ENCODE measurements at places on chromosomes 6 and 20. TPM values are rescaled to one million over a fixed set of nuclear protein-coding genes. Genes with fewer than 3 reads are reported as not detected.

DNA sequence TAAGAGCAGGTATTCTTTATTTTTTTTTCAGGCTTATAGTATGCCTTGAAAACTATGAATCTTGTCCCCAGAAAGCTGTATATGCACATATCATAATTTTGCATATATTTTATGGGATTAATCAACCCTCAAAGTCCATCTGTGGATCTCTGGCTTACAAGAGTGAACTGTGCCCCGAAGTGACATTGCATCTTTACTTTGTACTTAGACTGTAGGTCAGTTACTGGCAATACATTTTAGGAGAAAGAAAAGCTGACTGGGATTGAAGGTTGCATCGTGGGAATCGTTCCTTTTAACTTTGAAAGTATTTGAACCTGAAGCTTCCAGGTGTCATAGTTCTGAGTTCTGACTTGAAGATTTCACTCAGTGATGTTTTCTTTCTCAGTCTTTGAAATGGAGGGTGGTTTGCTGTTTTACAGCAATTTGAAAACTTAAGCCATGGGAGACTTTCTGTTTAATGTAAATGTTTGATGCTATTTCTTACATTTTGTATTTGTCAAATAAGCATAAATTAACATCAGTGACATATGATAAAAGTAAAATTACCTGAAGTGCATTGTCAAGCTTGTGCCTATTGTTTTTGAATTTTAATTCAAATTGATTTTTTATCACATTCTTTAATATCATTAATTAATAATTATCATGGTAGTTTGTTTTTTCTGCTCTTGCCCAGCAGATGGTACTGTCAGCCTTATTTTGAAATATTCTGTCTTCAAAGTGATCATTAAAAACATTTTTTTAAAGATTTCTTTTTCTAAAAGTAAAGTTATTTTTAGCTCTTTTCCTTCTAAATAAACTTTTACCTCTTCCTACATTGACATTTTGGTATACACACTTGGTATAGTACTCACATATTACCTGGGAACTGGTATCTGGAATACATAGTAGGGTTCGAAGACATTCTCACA lies 29.0 kb downstream of the L3MBTL3 start:
- DNase-seq: no peak
- H3K27ac ChIP-seq: no peak overlapping the region
- no peak overlapping the region for H3K4me3 ChIP-seq
- H3K27me3 ChIP-seq: no peaks in the 10 kb centered on the region

DNA sequence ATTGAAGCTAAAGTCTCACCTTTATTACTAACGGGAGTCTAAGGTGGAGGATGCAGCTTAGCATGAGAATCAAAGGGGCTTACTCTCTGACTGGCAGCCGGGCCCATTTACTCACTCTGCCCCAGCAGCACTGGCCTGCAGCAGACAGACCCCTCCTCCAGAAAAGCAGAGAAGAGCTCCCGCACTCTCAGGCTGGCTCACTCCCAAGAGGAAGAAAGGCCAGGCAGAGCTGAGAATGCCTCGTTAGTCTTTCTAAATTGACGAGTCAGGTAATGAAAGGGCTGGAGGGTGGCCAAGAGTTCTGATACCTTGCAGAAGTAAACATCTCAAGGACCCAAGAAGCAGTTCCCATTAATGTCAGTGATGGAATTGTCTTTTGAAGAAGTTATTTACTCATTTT lies 44.5 kb upstream of the IL20RA start:
- no peak overlapping the region for H3K27ac ChIP-seq
- no peaks in the 10 kb centered on the region for H3K27me3 ChIP-seq
- H3K36me3 ChIP-seq: no peaks in the 10 kb centered on the region
- no peak for DNase-seq
- no peak overlapping the region for H3K4me3 ChIP-seq
- no peaks in the 10 kb centered on the region for H3K4me1 ChIP-seq

DNA sequence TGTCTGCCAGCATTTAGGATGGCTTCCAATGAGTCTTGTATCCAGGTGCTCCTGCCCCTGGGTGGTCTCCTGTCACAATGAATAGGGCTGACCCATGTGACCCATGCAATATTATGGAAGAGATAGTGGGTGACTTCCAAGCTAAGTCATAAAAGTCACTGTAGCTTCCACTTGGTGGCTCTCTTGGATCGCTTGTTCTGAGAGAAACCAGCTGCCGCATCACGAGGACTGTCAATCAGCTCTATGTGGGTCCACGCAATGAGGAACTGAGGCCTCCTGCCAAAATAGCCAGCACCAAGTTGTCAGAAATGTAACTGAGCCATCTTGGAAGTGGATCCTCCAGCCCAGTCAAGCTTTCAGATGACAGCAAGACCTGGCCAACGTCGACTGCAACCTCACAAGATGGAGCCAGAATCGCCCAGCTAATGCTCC lies 14.9 kb upstream of the MATN4 start:
- no peak overlapping the region for H3K27ac ChIP-seq
- no peaks in the 10 kb centered on the region for H3K4me1 ChIP-seq
- no peak for DNase-seq
- H3K36me3 ChIP-seq: peaks cover 23% of the 10 kb centered on the region

- DNase-seq: no peak
- H3K27me3 ChIP-seq: no peaks in the 10 kb centered on the region
- H3K36me3 ChIP-seq: no peaks in the 10 kb centered on the region
- H3K4me1 ChIP-seq: no peaks in the 10 kb centered on the region
- no peak overlapping the region for H3K4me3 ChIP-seq
Measured at GRCh38 chr6:43883847-43884651, 114.0 kb downstream of the VEGFA start.

DNA sequence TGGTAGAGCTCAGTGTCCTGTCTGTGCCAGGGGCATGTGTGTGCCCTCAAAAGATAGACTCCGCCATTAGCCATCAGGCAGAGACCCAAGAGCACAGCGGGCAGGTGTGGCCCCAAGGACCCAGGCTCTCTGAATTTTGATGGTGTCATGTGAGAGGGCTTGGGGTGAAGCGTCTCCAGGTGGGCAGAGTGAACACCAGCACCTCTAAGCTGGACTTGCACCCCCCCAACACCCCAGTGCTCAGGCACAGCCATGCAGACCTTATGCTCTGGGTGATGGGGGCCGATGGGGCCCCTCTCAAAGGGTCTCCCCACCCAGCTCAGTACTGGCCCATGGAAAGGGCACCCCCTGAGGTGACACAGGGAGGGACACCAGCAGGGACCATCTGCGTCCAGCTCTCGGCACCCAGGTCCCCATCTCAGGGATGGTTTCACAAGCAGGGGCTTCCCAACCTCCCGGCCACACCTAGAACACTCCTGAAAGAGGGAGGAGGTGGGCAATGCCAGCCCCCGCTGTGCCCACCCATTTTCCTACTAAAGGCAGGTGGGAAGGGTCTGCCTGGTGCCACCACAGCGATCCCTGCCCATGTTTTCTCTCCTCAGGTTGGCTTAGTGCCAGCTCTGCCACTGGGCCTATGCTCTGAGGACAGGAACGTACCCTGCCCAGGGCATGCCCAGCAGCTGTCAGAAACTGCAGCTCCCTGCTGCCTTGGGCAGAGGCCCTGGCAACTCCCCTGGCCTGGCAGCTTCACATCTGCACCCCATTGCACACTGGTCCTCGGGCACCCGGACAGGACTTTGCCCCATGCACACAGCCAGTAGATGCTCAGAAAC lies 3.5 kb downstream of the CST7 start:
- H3K36me3 ChIP-seq: peaks cover 5% of the 10 kb centered on the region
- H3K27me3 ChIP-seq: no peaks in the 10 kb centered on the region
- no peaks in the 10 kb centered on the region for H3K4me1 ChIP-seq

- H3K4me1 ChIP-seq: peaks cover 29% of the 10 kb centered on the region
- H3K27ac ChIP-seq: no peak overlapping the region
- no peak overlapping the region for H3K4me3 ChIP-seq
- DNase-seq: no peak
- no peaks in the 10 kb centered on the region for H3K27me3 ChIP-seq
Measured at GRCh38 chr6:43665376-43665775, 20.5 kb downstream of the RSPH9 start.

DNA sequence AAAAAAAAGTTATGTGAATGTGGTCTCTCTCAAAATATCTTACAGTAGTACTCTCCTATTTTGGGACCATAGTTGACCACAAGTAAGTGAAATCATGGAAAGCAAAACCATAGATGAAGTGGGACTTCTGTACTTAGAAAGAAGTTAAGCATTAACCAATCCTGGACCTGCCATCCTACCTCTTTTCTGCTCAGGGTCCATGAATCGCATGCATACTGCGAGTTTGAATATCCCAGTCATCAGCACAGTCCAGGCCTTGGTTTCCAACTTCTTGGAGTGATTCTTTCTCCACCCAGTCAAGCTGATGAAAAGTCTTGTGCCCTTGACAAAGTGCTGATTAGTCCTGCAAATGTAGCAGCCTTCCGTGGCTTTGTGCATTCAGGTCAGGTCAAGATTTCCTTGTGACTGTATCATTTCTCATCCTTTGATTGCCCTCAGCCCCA lies 46.0 kb downstream of the RNF217 start:
- no peak for DNase-seq
- H3K36me3 ChIP-seq: no peaks in the 10 kb centered on the region
- no peak overlapping the region for H3K27ac ChIP-seq
- H3K4me1 ChIP-seq: peaks cover 8% of the 10 kb centered on the region
- H3K4me3 ChIP-seq: no peak overlapping the region
- H3K27me3 ChIP-seq: no peaks in the 10 kb centered on the region

GRCh38 chr6:43718387-43719105 lies 31.0 kb upstream of the MRPS18A start:
- H3K4me3 ChIP-seq: no peak overlapping the region
- DNase-seq: no peak
- H3K4me1 ChIP-seq: peaks cover 7% of the 10 kb centered on the region

GRCh38 chr6:143223895-143224294 lies 163.2 kb downstream of the AIG1 start:
- no peaks in the 10 kb centered on the region for H3K36me3 ChIP-seq
- H3K4me1 ChIP-seq: peaks cover 5% of the 10 kb centered on the region
- no peaks in the 10 kb centered on the region for H3K27me3 ChIP-seq
- no peak overlapping the region for H3K4me3 ChIP-seq
- no peak for DNase-seq

GRCh38 chr20:22861990-22862389 lies 173.1 kb upstream of the SSTR4 start:
- no peak overlapping the region for H3K27ac ChIP-seq
- no peaks in the 10 kb centered on the region for H3K27me3 ChIP-seq
- H3K4me1 ChIP-seq: no peaks in the 10 kb centered on the region
- H3K36me3 ChIP-seq: no peaks in the 10 kb centered on the region
- H3K4me3 ChIP-seq: no peak overlapping the region
- no peak for DNase-seq

DNA sequence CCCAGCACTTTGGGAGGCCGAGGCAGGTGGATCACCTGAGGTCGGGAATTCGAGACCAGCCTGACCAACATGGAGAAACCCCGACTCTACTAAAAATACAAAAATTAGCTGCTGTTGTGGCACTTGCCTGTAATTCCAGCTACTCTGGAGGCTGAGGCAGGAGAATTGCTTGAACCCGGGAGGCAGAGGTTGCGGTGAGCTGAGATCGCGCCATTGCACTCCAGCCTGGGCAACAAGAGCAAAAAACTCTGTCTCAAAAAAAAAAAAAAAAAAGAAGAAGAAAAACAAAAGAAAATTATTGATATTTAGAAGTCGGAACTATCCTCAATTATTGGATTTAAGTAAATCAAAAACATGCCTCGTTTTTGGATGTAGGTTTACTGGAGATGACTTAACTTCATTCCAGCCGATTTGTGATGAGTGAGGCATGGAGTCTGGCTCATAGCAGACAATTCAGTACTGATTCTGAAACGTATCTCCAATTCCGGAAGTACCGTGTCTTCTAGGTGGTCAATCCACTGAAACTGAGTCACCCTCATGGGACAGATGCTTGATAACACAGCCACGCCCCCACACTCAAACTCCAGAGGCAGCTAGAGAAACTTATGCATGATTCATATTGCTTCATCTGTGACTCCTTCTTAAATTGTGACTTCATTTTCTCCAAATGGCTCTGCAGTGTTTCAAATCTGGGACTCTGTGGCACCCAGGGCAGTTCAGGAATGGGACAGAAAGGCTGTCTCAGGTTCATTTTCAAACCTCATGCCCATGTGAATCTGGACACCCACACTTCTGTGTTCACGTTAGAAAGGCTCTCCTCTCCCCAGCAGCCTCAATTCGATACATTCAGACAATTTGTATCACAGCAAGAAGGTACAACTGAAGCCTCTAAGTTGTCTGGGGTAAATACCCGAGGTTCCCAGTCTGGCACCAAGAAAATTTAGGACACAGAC lies 110.4 kb upstream of the ARMC2 start:
- peaks cover 12% of the 10 kb centered on the region for H3K4me1 ChIP-seq
- H3K4me3 ChIP-seq: no peak overlapping the region
- no peaks in the 10 kb centered on the region for H3K36me3 ChIP-seq
- peak overlapping the region; percentile 79 for H3K27ac ChIP-seq
- peak; percentile 52 for DNase-seq
- no peaks in the 10 kb centered on the region for H3K27me3 ChIP-seq

DNA sequence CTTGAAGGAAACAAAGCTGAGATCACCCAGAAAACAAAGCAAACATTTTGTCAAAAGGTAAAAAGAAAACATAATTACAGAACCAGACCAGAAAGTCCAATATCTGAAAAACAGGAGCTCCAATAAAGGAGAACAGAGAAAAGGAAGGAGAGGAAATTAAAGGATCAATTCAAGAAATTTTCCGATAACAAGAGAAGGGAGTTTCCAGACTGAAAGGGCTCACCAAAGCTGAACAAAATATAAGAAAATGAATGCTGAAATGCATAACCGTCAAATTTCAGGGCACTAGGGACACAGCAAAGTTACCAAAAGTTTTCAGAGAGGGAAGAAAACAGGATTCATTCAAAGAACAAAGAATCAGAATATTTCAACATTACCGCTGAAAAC lies 23.9 kb downstream of the ILRUN start:
- peak overlapping the region; percentile 34 for H3K27ac ChIP-seq
- H3K4me1 ChIP-seq: peaks cover 18% of the 10 kb centered on the region
- H3K4me3 ChIP-seq: no peak overlapping the region
- no peaks in the 10 kb centered on the region for H3K36me3 ChIP-seq
- no peaks in the 10 kb centered on the region for H3K27me3 ChIP-seq

GRCh38 chr6:162301128-162301527 lies 426.4 kb downstream of the PRKN start:
- no peaks in the 10 kb centered on the region for H3K36me3 ChIP-seq
- no peaks in the 10 kb centered on the region for H3K4me1 ChIP-seq
- no peak overlapping the region for H3K27ac ChIP-seq
- H3K4me3 ChIP-seq: no peak overlapping the region
- H3K27me3 ChIP-seq: no peaks in the 10 kb centered on the region
- no peak for DNase-seq

DNA sequence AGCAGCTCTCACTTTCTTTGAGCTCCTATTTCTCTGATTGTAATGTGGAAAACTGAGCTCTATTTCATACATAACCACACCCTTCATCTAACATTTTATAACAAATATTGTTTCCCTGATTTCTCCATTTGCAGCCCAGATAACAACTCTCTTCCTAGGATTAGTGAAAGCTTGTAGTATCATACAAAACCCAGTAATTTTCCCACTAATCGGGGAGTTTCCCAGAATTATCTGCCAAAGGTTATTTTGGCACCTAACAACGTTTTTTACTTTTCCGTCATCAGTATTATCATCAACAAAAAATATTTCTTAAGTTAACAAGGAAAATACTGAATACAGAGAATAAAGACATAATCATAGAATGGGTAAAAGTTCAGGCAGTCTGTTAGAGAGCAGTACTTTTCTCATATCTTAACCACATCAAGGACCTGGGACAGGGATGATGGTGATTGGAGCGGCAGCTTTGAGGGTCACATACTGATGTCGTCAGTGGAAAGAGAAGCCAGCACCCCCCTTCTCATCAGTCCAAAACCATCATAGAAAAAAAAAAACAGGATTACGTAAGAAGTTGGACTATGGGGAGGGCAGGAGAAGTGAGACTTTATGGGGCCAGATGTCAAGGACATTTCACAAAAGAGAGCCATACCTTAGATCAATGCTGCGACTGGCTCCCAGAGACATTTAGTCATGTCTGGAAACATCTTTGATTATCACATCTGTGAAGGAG lies 166.1 kb upstream of the TNFAIP3 start:
- H3K4me1 ChIP-seq: no peaks in the 10 kb centered on the region
- no peak for DNase-seq
- H3K27me3 ChIP-seq: no peaks in the 10 kb centered on the region

TBP gene
- total RNA-seq: 10.2 TPM

MGME1 gene
- total RNA-seq: 0.85 TPM

SLC22A7 gene
- 1.8 TPM for total RNA-seq

Measured in ascending aorta (tissue), 2 donors.